Fibroblast of skin of abdomen (primary cell): ENCODE measurements at places on chromosomes 12 and 14.

DNA sequence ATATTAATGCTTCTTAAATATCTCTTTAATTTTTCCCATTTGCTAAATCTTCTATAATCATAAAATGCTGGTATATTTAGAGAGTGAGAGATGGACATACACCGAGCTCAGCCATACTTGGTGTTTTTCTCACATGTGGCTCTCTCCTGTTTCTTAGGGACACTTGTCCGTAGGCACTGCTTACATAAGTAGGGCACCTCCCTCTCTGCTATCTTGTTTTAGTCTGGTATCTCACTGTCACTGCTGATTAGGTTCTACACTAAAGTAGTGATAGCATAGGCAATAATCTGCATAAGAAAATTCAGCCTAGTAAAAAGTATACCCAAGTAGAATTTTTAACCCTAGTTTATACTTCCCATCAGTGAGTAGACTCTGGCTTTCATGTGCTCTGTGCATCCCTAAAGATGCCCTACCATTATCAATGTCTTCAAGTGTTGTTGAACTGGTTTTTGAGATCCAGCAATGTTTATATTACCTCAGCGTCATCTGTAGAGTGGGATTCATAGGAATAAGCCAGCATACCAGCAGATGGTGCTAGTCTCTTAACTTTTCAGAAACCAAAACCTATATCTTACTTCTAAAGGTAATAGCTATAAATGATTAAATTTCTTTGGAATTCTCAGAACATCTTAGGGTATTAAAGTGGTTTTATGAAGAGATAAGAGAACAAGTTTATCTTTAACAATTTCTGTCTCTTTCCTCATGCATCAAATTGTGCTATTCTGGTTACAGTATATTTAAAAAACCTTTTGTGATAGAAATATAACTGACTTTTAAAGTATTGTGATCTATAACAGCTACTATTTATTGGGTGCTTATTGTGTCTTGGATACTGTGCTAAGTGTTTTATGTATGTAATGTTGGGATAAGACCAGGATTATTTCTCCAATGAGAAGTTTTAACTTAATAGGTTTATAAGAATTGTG is 32.9 kb downstream of the ARID2 start:
- DNase-seq, result peak; percentile 44

- DNase-seq, result no peak
Measured at GRCh38 chr12:110351119-110351518, 52.4 kb downstream of the ANAPC7 start.

GRCh38 chr12:19107750-19108149 is 21.8 kb upstream of the PLEKHA5 start:
- DNase-seq, result no peak

DNA sequence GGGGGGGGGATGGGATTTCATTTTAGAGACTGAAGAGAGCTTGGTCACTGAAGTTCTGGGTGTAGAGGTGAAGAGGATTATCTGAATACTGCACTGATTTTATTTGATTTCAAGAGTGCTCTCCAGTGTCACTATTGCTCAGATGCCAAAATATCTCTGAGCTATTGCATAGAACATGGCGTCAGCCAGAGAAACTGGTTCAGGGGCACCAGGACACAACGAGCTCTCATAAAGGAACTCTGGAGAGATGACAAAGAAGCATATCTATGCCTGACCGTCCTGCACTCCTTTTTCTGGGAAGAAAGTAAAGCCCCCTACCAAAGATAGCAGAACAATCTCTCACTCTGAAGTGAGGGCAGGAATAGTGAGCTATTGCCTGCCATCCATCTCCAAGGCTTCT is 2.0 kb downstream of the SLC7A8 start:
- DNase-seq, result no peak

GRCh38 chr12:82209533-82209932 is 148.7 kb downstream of the CCDC59 start:
- no peak for DNase-seq

DNA sequence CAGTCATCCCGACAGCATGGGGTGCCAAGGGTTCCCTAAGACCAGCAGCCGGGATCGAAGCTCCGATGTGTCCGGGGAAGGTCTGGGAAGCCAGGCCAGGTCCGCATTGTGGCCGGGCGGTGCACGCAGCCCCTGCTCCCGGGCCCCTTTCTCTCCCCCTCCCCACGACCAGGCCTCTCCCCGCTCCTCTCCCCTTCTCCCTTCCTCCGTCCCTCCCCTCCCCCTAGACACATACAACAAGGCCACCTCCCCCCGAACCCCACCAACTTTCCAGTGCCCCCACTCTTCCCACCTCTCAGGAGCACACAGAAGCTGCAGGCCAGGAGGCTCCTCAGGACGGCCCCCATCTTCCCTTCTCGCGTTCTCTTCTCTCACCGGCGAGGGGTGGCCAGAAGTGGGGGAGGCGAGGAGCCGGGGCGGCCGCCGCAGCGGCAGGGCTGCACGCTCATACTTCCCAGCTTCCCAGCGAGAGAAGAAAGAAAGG is 413 bp downstream of the LRP6 start:
- no peak for DNase-seq

GRCh38 chr12:106582641-106583230 is at the start of gene RFX4:
RFX4 (plus strand) TSS chr12:106583004; CDS start chr12:106583321, 317 bp downstream.
- no peak for DNase-seq

GRCh38 chr14:92037989-92038388 is 1.9 kb downstream of the TRIP11 start:
- DNase-seq, result no peak
